ENCODE measurements at places on chromosomes 11 and 22.
A peak's percentile ranks its signal among the peaks of the same experiment; 100 is the strongest.

GRCh38 chr22:28977481-28977971 is 84.1 kb downstream of the C22orf31 start:
- peak; percentile 79 for DNase-seq

GRCh38 chr22:38131399-38131798 is 20.9 kb upstream of the BAIAP2L2 start:
- no peak for DNase-seq

DNA sequence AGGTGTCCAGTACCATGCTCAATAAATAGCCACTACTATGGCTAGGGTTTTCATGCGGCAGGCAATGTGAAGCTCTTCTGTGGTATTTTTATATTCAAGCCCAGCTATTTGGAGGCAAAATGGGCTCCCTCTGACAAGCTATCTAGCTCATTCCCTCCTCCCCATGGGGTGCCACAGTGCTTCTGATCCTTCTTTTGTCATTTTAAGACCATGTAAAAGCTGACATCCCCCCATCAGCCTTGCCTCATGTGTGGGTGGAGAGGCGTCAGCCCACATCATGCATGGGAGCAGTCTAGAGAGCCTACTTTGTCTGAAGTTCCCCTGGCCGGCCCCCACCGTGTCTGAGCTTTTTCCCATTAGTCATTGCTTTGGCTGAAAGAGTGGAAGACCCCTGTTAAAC is 59.8 kb downstream of the NAV2 start:
- DNase-seq: peak; percentile 63

GRCh38 chr11:35419830-35420333 is 524 bp upstream of the SLC1A2 start:
- DNase-seq: peak; percentile 52

GRCh38 chr11:111427471-111427912 is 48.4 kb upstream of the POU2AF1 start:
- peak; percentile 63 for DNase-seq

GRCh38 chr11:103109818-103110388 is 677 bp downstream of the DYNC2H1 start:
- DNase-seq: no peak

DNA sequence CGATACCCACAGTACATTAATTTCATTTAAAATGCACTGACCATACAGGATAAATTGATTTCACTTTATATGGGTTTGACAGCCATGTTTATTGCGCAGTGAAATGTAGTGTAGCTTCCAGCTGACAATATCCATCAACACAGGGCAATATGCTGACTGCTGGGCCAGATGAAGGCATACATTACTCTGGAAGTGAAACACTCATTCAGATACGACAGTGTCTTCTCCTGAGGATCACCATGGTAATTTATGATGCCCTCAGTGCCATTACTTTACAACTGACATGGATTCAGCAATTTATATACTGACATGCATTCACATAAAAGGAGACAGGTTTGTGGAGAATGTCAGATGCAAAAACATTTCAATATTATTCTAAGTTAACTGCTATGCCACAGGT is 365.1 kb downstream of the SOX6 start:
- DNase-seq: no peak

GRCh38 chr11:119479685-119480275 is 56.8 kb upstream of the THY1 start:
- DNase-seq: peak; percentile 27

DNA sequence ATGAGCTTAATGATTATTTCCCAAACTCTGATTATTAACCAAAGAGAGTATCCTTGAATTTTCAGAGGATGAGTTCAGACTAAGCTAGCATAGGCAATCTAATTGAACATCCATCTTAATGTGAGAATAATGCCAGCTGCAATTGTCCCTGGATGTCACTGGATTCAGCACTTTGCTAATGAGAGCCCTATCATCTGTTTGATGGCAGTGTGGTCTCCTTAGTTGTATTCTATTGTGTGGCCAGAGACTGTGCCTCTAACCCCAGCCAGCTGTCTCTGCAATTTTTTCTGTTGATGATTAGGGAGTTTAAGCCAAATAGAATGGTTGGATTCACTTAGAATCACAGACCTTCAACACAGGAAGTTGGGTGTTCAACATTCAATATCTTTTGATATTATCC is 1249.5 kb downstream of the FAM181B start:
- peak; percentile 57 for DNase-seq

GRCh38 chr11:44453871-44454270 is 111.6 kb upstream of the CD82 start:
- no peak for DNase-seq

DNA sequence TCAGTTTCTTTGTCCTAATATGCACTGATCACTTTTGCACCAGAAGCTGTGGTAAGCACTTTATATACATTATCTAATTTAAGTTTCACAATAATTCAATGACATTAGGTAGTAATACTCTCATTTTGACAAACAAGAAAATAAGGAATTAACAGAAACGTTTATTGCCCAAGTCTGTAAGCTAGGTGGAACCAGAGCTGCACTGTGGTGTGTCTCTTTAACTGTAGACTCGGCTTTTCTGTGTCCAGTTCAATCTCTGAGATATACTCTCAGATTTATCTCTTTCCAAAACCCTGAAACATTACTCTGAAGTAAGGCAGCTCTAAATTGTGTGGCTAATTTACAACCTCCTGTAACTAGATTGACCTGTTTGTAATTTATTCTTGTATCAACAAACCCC is 101.1 kb downstream of the MUC15 start:
- no peak for DNase-seq

- peak; percentile 64 for DNase-seq
Measured at GRCh38 chr11:117328375-117329010, 839 bp downstream of the CEP164 start.

GRCh38 chr22:38033522-38034277 is 23.5 kb upstream of the PICK1 start:
- peak; percentile 56 for DNase-seq

GRCh38 chr11:92390783-92391182 is 166.2 kb downstream of the FAT3 start:
- no peak for DNase-seq

DNA sequence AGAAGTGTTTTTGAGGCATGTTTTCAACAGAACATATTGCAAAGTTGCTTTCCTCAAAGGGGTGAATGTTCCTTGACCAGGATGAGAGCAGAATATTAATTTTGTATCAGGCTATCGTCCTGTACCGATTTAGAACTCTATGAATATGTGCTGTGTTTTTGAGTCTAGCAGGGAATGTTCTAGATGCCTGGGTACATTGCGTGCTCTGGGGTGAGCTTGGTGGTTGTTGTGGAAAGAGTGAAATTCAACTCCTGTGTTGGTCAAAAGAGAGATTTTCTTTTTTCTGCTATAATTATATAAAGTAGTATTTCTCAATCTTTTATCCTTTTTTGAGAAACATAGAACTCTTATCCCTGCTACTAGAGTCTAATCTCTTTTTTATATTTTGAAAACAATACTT is 51.2 kb upstream of the OR4B1 start:
- DNase-seq: no peak

DNA sequence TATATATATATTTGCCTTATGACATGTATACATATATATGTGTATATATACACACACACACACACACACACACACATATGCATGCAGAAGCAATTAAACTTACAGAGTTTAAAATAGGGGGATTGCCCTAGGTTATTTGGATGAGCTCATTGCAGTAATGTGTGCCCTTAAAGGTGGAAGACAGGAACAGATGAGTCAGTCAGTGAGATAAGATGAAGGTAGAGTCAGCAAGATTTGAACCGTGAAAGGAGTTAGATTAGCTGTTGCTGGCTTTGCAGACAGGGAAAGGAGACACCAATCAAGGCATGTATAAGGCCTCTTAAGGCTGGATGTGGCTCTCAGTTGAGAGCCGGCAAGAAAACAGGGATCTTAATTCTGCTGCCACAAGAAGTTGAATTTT is 902.4 kb upstream of the RAG2 start:
- DNase-seq: no peak

GRCh38 chr11:70282012-70282411 is 11.5 kb downstream of the PPFIA1 start:
- no peak for DNase-seq

DNA sequence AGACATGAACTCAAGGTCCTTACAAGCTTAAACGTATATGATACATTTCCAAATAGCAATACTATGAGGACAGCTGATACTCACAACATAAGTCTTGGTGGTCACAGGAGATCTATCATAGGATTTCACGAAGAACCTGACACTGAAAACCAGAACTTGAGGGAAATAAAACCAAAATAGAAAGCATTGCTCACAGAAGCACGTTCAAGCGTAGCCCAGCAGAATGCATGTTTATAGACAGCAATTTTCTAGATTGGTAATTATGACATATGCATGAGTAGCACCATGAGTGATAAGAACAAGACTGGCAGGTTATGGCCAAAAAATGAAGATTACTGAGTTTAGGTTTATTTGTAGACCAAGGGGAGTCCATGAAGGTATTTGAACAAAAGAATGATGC is 243.5 kb downstream of the ETS1 start:
- DNase-seq: no peak

- no peak for DNase-seq
Measured at GRCh38 chr11:77072851-77073327, 6.1 kb downstream of the CAPN5 start.
